ENCODE measurements at places on chromosomes 5 and 9.

- no peak for DNase-seq
These were observed 233.0 kb downstream of the SGCD start for GRCh38 chr5:156560002-156560401.

- no peak for DNase-seq
These were observed 48.4 kb upstream of the EPB41L4A start for GRCh38 chr5:112467485-112467884.

- DNase-seq = no peak
These were observed 54.3 kb downstream of the TRIP13 start for GRCh38 chr5:946720-947625.

DNA sequence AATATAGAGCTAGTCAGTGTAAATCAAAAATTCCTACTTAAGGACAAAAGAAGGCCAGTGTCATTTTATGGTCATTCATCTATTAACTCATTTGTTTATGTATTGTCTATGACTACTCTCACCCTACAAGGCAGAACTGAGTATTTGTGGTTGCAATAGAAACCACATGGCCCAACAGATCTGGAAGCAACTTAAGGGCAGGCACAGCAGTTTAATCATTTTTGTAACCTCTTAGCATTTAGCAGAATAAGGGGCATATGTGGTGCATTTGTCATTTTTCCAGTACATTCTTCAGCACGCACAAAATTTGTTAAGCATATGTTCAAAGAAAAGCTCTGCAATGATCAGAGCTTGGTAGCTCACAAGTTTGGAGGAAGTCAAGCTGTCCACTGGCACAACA, 1.1 kb downstream of the FKBP15 start:
- DNase-seq = no peak

- DNase-seq = no peak
These were observed 606 bp downstream of the EEIG1 start for GRCh38 chr9:127980060-127980705.

GRCh38 chr5:143693651-143694252, 118.2 kb upstream of the HMHB1 start:
- no peak for DNase-seq

DNA sequence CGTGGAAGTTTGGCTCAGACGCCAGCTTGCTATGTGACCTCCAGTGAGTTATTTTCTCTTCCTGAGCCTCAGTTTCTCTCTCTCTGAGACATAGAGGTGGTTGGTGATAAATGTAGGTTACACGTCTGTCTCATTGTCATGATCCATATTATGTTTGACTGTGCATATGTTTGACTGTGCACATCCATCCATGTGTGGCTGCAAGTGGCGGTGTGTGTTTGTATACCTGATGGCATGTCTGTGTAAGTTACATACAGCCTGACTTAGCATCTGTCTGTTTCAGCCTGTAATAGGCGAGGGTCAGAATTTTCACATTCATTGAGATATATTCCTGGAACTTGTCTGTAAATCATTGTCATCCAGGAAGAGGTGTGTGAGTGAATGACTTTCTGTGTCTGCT, 3.3 kb downstream of the SPARC start:
- no peak for DNase-seq

DNA sequence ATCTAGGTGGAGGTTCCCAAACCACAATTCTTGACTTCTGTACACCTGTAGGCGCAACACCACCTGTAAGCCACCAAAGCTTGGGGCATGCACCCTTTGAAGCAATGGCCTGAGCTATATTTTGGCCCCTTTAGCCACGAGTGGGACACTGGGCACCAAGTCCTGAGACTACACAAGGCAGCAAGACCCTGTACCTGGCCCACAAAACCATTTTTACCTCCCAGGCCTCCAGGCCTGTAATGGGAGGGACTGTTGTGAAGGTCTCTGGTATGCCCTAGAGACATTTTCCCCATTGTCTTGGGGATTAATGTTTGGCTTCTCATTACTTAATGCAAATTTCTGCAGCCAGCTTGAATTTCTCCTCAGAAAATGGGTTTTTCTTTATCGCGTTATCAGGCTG, 24.6 kb upstream of the FAM151B start:
- no peak for DNase-seq

GRCh38 chr5:39761199-39761950, 336.6 kb upstream of the DAB2 start:
- no peak for DNase-seq

GRCh38 chr5:140295414-140295813, 7.5 kb downstream of the PFDN1 start:
- DNase-seq = no peak

- DNase-seq = no peak
These were observed 327.1 kb downstream of the MTRR start for GRCh38 chr5:8196061-8196460.

GRCh38 chr9:109455391-109455790, 42.7 kb downstream of the PTPN3 start:
- no peak for DNase-seq

DNA sequence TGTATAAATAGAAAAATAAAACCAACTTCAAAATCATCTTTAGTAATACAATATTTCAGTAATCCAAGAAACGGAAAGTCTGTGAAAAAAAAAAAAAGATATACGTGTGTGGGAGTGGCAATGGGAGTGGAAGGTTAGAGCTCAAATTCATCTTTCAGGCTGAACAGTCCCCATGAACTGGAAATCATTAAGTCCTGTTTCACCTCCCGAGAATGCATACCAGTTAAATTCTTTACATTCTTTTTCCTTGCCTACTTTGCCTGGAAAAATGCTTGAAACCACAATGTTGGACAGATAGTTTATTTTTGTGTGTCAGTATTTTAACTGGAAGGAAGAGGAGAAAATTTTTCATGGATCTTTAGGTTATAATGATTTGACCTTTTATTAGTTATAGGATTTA, 166.8 kb downstream of the MUSK start:
- DNase-seq = no peak

- DNase-seq = no peak
These were observed 451.3 kb downstream of the SEMA5A start for GRCh38 chr5:9094582-9094981.

GRCh38 chr5:52269401-52269800, 518.3 kb upstream of the ITGA1 start:
- no peak for DNase-seq
